ENCODE measurements at places on chromosomes 11 and 22. TPM values are rescaled to one million over a fixed set of nuclear protein-coding genes. Genes with fewer than 3 reads are reported as not detected.

C22orf15 gene
- total RNA-seq, result 1.1 TPM

HEPHL1 gene
- total RNA-seq, result not detected

SYT7 gene
- total RNA-seq, result not detected

GGT5 gene
- total RNA-seq, result not detected

C11orf52 gene
- not detected for total RNA-seq
